ENCODE measurements at places on chromosomes 3 and 15. TPM values are rescaled to one million over a fixed set of nuclear protein-coding genes. Genes with fewer than 3 reads are reported as not detected.

Gene TMCO5A
- not detected for total RNA-seq

Gene IL17RE
- total RNA-seq, result 0.68 TPM

Gene TEX9
- total RNA-seq, result 0.76 TPM

Gene SLC24A5
- total RNA-seq, result not detected

Gene CDC25A
- total RNA-seq, result 33.1 TPM

Gene KIF7
- total RNA-seq, result 2.5 TPM

Gene GOLGA6L10
- total RNA-seq, result 2.2 TPM

DNA sequence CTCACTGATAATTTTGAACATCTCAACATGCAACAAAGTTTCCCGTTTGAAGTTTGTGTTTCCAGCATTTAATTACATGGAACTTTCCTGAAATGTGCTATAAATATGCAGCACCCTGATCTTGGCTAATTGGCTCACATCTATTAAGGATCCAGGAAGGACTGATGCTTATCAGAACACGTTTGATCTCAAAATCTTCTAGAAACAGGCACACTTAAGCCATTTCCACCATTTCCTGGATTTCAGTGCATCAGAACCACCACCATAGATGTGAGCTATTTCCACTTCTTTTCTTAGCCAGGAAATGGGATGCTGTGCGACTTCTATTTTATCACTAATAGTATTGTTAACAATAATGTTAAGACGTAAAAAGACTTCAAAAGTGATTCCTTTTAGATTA is 228.9 kb downstream of the FEZF2 start:
- H3K4me1 ChIP-seq, result no peaks in the 10 kb centered on the region
- no peaks in the 10 kb centered on the region for H3K36me3 ChIP-seq
- no peak overlapping the region for H3K27ac ChIP-seq
- no peaks in the 10 kb centered on the region for H3K27me3 ChIP-seq
- no peak overlapping the region for H3K4me3 ChIP-seq

DNA sequence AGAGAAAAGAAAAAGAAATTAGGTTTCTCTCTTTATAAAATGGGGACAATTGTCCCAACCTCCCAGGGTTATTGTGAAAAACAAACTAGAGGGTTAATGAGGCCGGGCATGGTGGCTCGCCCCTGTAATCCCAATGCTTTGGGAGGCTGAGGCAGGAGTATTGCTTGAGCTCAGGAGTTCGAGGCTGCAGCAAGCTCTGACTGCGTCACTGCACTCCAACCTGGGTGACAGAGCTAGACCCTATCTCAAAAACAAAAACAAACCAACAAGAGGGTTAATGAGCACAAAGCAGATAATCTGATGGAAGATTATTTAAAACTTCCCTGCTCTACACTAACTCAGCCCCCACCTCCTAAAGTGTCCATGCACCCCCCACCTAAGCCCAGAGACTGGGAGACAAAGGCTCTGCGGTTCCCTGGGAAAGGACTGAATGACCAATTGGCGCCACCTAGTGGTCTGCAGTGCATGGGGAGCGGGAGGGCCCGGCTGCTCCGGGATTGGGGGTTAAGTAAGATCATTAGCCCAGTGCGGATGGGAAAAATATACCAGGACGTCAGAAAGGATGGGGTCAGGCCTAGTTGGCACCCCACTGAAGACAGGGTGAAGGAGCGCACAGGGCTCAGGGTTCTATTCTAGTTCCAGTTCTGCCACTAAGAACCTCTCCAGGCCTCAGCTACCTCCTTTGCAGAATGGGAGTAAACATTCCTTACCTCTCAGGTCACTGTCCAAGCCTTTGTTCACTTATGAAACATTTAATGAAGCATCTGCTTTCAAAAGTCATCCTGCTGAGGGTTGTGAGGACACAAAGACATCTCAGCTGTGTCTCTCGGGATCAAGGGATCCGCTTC is 15.6 kb downstream of the PIF1 start:
- H3K36me3 ChIP-seq, result no peaks in the 10 kb centered on the region
- H3K27me3 ChIP-seq, result peaks cover 3% of the 10 kb centered on the region
- DNase-seq, result peak; percentile 83
- peaks cover 2% of the 10 kb centered on the region for H3K4me1 ChIP-seq

- no peak overlapping the region for H3K4me3 ChIP-seq
- no peaks in the 10 kb centered on the region for H3K27me3 ChIP-seq
- no peak overlapping the region for H3K27ac ChIP-seq
- H3K4me1 ChIP-seq, result no peaks in the 10 kb centered on the region
- H3K36me3 ChIP-seq, result no peaks in the 10 kb centered on the region
- DNase-seq, result no peak
Observed at GRCh38 chr3:36409862-36410261, 29.6 kb downstream of the STAC start.

- DNase-seq, result peak; percentile 62
- H3K4me3 ChIP-seq, result peak overlapping the region; percentile 4
- H3K27me3 ChIP-seq, result peaks cover 8% of the 10 kb centered on the region
- peak overlapping the region; percentile 84 for H3K27ac ChIP-seq
Observed at GRCh38 chr3:53753518-53754183, 92.6 kb downstream of the CHDH start.

DNA sequence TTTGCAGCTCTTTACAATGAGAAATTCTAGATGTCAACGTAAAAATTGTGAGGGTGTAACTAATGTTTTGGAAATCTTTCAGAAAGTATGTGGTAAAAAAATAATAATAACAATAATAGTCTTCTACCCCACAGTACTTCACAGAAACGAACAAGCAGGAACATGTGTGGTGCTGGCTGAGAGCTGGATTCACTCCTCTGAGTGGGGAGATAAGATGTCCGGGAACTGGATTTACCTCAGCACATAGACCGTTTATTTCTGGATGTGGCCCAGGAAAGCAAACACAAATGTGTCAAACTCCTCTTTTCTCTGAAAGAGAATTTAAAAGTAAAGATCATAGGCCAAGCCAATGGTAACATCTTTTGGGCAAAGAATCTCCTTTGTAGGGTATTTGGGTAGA is 103.4 kb downstream of the SLC49A4 start:
- peaks cover 12% of the 10 kb centered on the region for H3K4me1 ChIP-seq
- H3K36me3 ChIP-seq, result no peaks in the 10 kb centered on the region
- peaks cover 54% of the 10 kb centered on the region for H3K27me3 ChIP-seq
- H3K4me3 ChIP-seq, result no peak overlapping the region

DNA sequence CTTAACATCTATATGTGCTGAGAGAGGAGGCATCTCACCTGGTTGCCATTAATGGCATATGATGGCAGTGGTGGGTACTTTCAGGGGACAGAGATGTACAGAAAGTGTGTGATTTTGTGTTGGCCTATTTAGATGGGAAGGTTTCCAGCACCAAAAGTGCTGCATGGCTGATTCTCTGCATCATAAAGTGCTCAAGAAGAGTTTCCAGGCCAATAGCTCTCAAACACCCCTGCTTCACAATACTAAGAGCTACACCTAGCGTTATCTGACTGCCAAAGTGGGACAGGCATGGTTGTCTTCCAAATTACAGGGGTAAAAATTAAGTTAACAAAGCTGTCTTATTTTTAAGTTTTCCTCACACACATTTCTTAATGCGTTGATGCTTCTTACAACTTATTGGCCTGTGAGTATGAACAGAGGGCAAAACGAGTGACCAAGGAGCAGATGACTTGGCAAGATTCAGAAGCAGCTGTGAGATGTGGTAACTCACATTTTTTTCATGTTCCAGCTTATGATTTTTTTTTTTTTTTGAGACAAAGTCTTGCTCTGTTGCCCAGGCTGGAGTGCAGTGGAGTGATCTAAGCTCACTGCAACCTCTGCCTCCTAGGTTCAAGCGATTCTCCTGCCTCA is 41.4 kb upstream of the VEPH1 start:
- H3K4me1 ChIP-seq, result no peaks in the 10 kb centered on the region
- H3K36me3 ChIP-seq, result no peaks in the 10 kb centered on the region
- H3K27me3 ChIP-seq, result peaks cover 38% of the 10 kb centered on the region
- no peak for DNase-seq

GRCh38 chr15:82140886-82141285 is 95.1 kb upstream of the MEX3B start:
- no peak for DNase-seq
- peaks cover 13% of the 10 kb centered on the region for H3K36me3 ChIP-seq
- no peaks in the 10 kb centered on the region for H3K27me3 ChIP-seq
- H3K27ac ChIP-seq, result no peak overlapping the region
- H3K4me1 ChIP-seq, result peaks cover 7% of the 10 kb centered on the region
- no peak overlapping the region for H3K4me3 ChIP-seq

DNA sequence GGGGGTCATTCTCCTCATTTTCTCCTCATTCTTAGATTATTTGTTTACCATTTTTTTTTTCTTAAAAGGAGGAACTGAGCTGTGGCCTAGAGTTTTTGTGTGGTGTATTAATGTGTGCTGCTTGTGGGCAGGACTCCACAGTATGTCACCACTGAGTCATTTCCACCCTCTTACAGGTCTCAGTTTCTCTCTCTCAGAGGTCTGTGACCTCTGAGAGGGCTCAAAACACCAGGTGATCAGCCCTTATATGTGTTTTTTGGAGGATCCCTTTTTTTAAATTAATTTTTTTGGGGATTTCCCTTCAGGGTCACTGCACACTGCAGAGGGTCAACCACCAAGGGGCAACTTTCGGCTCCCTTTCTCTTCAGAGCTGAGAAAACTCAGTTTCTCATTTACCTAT is 166.4 kb downstream of the SUCNR1 start:
- no peaks in the 10 kb centered on the region for H3K27me3 ChIP-seq
- no peak overlapping the region for H3K27ac ChIP-seq
- H3K4me3 ChIP-seq, result no peak overlapping the region
- H3K4me1 ChIP-seq, result peaks cover 14% of the 10 kb centered on the region
- peak; percentile 50 for DNase-seq

DNA sequence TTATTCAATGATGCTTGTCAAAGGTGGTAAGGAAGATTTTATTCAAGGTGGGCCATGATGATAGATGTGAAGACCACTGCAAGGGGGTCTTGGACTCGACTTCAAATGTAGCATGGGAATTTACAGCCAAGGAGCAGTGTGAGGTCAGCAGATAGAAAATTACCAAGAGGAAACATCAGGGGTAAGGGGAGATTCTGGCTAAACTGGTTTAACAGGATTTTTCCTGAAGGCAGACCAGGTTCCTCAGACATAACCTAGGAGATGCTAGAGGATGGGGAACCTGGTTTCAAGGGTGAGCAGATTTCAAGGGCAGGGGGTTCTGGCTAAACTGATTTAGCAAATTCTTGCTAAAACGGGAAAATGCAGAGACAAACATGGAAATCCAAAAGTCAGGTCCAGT is 464.9 kb downstream of the TAFA4 start:
- H3K36me3 ChIP-seq, result no peaks in the 10 kb centered on the region
- no peaks in the 10 kb centered on the region for H3K27me3 ChIP-seq
- no peaks in the 10 kb centered on the region for H3K4me1 ChIP-seq

GRCh38 chr3:3137526-3137925 is 10.8 kb downstream of the TRNT1 start:
- H3K27me3 ChIP-seq, result no peaks in the 10 kb centered on the region
- H3K27ac ChIP-seq, result no peak overlapping the region
- H3K36me3 ChIP-seq, result peaks cover 62% of the 10 kb centered on the region
- no peak overlapping the region for H3K4me3 ChIP-seq
- DNase-seq, result no peak
- H3K4me1 ChIP-seq, result peaks cover 46% of the 10 kb centered on the region

GRCh38 chr3:27661797-27662196 is 60.3 kb downstream of the EOMES start:
- peaks cover 5% of the 10 kb centered on the region for H3K36me3 ChIP-seq
- no peaks in the 10 kb centered on the region for H3K27me3 ChIP-seq
- no peak overlapping the region for H3K4me3 ChIP-seq
- no peak overlapping the region for H3K27ac ChIP-seq
- H3K4me1 ChIP-seq, result peaks cover 24% of the 10 kb centered on the region
- DNase-seq, result no peak

GRCh38 chr15:93158097-93158900 is 69.3 kb upstream of the RGMA start:
- no peak for DNase-seq
- no peak overlapping the region for H3K27ac ChIP-seq
- H3K4me3 ChIP-seq, result no peak overlapping the region
- peaks cover under 1% of the 10 kb centered on the region for H3K27me3 ChIP-seq
- no peaks in the 10 kb centered on the region for H3K36me3 ChIP-seq
- H3K4me1 ChIP-seq, result peaks cover 4% of the 10 kb centered on the region

Data from activated CD8-positive, alpha-beta memory T cell treated with anti-CD3 and anti-CD28 coated beads, Interleukin-2, amount 10 ng/mL, durations not matched to agents 7 days and 5 days (primary cell).